ENCODE measurements at places on chromosomes 4 and X.

DNA sequence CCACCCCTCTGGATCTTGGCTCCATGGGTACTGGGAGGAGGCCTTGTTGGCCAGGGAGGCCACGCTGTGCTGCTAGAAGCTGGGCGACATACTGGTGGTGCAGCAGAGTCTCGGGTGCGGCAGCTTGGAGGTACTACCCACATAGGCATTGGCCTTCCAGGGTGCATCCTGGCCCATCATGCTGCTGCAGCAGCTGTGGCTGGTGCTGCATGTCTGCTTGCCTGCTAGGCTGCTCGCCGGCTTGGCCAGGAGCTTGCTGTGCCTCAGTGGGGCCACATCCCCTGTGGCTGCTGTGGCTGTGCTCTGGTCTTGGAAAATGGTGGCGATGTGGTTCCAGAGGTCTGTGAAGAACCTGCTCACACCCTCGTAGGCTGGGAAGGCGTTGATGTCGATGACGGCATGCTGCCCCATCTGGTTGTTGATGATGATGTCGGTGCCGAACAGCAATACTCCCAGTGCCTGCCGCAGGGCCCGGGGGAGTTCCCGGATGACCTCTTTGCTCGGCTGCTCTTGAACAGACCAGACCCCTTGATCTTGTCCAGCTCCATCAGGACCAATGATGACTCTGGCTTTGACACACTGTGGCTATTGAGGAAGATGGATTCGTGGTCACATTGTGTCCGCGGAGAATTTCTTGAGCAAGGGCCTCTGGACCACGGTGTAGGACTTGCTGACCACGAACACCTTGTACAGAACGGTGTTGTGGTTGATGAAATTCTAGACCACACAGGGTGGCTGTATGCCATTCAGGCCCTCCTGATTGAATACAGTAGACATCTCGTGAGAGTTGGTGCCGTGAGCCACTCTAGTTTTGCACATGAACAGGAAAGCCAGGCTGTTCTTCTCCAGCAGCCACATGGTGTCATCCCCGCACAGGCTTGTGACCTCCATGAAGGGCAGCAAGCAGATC lies 11.8 kb downstream of the RBM10 start:
- DNase-seq = no peak

DNA sequence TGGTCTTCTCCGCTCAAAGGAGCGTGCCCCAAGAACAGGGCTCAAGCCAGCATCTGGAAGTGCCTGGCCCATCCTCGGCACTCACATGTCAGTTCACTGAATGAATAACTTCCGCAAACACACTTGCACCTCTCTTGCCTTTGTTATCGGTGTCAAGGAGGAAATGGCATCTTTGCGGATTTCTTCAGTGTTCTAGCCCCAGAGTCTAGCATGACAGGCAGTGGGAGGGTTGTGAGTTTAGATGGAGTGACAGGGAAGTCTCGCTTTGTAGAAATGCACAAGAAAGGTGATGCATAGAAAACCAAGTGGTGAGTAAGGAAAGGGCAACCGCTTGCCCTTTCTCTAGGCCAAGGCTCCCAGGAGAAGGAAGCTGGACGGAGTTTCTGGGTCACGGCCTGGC lies 17.6 kb upstream of the MECP2 start:
- no peak for DNase-seq

- DNase-seq = peak; percentile 2
These were observed 789 bp downstream of the ARHGAP10 start for GRCh38 chr4:147732518-147733235.

DNA sequence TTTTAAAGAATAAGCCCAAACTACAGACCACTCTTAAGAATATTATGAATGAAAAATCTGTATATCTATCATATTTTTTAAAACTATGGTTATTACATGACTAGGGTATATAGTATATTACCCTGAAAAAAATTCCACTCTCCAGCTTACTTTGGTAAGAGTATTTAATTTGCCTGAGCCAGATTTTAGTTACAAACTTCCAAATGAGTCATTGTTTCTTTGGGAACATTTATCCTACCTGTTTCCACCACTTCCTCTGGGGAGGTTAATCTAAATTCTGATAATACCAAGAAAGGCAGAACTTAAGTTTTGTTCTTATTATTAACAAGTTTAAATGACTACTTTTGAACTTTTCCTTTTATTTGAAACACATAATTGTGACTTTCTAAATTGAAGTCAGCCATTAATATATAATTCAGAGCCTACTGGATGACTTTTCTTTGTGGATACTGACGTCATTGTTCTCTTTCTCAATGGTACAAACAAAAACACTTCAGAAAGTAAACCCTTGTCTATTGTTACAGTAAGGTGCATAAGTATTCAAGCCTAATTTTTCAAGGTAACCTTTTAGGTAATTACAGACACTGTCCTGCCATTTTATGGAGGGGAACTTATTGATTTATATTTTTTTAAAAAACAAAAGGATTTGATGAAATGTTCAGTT lies 135.6 kb upstream of the TLL1 start:
- DNase-seq = no peak

GRCh38 chr4:106021737-106022410 lies 126.6 kb downstream of the NPNT start:
- no peak for DNase-seq

GRCh38 chr4:70943114-70943513 lies 40.9 kb downstream of the MOB1B start:
- DNase-seq = peak; percentile 31

GRCh38 chrX:15948318-15948660 lies 93.7 kb upstream of the AP1S2 start:
- no peak for DNase-seq

DNA sequence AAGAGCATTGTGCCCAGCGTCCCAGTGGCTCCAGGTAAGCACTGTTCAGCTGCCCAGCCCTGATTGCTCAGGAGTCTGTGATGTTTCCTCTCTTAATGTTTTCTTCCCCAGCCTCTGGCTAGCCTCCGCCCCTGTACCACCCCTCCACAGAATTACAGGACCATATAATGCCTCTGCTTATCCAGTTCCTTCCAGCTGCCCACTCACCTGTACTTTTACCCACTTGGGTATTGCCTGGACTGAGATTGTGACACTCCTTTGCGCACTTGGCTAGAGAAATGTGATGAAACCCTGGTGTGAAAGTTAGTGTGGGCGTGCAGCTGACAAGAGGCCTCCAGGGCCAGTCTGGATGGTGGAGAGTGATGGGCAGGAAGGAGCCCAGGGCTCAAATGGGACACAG lies at the start of gene AWAT2:
Gene AWAT2 (minus strand): TSS at position 14 of the 400 bp plus-strand sequence. CDS start 6 bp downstream, at position 8.
- no peak for DNase-seq

- DNase-seq = no peak
These were observed 63.6 kb upstream of the TSPAN5 start for GRCh38 chr4:98722000-98722399.

DNA sequence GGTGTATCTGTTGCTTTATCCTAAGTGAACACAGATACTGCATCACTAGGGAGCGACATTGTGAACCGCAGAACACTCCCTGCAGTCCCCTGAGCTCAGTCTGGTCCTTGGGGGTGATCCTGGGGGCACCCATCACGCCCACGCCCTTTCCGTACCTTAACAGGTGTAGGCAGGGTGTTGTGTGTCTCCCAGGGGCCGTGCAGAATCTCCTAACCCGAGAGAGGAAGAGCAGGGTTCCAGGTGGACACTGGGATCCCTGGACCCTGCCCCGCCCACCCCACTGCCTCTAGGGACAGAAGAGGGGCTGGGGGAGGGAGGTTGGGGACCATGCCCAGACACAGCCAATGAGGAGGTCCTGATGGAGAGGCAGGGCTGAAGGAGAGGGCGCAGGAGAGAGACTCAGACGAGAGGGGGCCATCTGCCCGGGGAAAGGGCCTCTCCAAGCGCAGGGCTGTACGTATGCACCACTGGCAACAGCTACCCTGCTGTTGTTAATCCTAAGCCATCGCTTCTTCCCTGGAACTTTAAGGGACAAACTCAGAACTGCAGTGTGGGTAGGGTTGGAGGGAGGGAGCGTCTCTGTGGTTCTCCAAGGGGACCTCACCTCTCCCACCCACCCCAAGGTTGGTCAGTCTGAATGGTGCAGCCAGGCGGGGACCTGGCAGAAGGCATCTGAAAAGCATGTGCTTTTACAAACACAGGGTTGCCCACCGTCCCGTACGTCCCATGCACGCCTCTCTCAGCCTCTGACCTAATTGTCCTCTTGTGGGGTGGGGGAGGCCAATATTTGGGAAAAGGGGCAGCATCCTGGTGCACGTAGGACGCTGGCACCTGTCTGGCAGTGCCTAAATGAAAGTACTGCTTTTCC lies 2.5 kb downstream of the P2RY8 start:
- DNase-seq = peak; percentile 44

GRCh38 chr4:4395849-4396627 lies 9.1 kb downstream of the NSG1 start:
- peak; percentile 9 for DNase-seq

DNA sequence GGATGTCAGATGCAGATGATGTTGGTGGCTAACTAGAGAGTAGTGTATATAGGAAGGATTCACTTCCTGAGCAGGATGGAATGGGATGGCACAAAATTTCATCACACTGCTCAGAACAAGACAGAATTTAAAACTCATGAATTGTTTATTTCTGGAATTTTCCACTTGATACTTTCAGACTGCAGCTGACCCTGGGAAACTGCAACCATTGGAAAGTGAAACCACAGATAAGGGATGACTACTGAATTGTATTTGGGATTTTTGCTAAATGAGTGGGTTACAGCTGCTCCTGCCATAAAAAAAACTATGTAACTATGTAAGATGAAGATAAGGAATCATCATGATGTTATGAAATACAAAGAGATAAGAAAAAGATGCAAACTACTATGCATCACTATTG lies 51.4 kb downstream of the NPY5R start:
- DNase-seq = no peak

GRCh38 chr4:95118497-95118896 lies 360.7 kb downstream of the BMPR1B start:
- no peak for DNase-seq

DNA sequence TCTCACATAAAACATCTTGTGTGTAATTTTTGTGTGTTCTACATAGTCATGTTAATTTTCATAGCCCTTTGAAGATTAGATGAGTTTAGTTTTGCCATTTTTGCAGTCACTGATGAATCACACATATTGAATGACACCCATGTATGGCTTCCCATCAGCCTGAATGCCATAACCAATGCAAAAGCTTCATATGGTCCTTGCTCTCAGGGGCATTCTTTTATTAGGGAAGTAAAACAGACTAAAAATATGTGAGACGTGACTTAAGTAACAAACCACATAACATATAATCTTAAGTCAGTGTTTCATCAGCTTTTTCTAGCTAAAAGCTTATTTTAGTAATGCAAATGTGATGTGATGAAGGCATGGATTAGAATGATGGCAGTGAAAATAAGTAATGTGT lies 8.2 kb downstream of the SLC25A4 start:
- no peak for DNase-seq

- DNase-seq = no peak
These were observed 42.5 kb upstream of the MXD4 start for GRCh38 chr4:2304321-2304876.

DNA sequence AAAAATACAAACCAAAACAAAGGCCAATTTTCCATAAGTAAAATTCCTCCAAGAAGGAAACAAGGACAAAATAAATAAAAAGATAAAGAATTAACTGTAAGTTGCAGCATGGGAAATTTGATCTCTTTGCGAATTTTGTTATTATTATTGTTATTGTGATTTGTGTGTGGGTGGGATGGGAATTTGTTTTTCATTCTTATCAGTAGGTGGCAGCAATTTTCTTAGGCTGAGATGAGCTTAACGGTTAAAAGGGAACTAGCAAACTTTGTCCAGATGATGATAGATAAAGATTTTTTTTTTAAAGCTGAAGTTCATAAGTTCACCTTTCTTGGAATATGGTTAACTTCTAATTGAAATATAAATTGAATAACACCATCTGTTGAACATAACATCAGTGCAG lies 83.2 kb upstream of the IL1RAPL2 start:
- no peak for DNase-seq

DNA sequence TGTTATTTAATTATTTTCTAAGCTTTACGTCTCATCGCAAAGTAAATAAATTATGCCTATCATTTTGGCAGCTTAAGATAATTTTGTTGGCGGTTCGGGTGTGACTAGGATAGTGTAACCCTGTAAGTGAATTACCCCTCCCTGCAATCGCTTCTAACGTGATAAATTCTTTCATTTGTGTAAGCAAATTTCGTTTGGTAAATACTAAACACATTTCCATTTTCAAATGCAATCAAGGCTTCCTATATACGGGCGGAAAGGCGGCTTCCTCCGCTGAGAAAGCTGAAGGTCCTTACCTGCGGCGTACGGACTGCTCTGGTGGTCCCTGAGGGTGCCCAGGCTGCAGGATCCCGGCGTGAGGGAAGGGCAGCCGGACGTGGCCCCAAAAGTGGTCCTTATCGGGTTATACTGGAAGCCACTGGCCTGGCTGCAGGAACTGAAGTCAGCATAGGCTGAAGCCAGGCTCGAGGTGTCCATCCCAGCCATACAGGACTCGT lies 403 bp downstream of the PHOX2B start:
- DNase-seq = no peak

GRCh38 chr4:78311306-78311705 lies 240.3 kb upstream of the ANXA3 start:
- DNase-seq = no peak

- DNase-seq = peak; percentile 59
These were observed 568 bp downstream of the CHST7 start for GRCh38 chrX:46573892-46574773.

- no peak for DNase-seq
These were observed 1282.0 kb downstream of the PCDH7 start for GRCh38 chr4:32002037-32002747.

- no peak for DNase-seq
These were observed 303.1 kb downstream of the IQCM start for GRCh38 chr4:149512501-149512900.

- DNase-seq = no peak
These were observed 42.0 kb downstream of the NEUROG2 start for GRCh38 chr4:112473985-112474384.
